Stimulated activated CD4-positive, alpha-beta T cell treated with anti-CD3 and anti-CD28 coated beads, Interleukin-4, amount 100 ng/mL, for 48 hours (primary cell): ENCODE measurements at places on chromosomes 5 and 9.

- DNase-seq, result no peak
Measured at GRCh38 chr9:132755096-132755495, 84.8 kb downstream of the GTF3C4 start.

DNA sequence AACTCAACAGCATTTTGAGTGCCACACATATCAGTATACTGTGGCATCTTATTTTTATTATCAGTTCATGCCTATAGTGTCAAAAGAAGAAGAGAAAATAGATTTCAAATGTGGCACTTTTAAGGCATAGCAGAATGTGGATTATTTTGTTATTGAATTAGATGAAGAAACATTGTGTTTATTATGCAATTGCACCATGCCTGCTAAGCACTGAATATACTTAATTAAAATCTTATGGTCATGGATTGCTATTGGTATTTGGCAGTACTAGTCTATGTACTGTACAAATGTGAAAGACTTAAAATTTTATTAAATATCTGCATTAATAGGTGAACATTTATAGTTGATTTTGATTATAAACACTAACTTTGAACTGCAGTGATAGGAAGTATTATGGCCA, 128.8 kb downstream of the FER start:
- DNase-seq, result no peak

- DNase-seq, result peak; percentile 21
Measured at GRCh38 chr5:157116483-157116954, 7.7 kb upstream of the HAVCR2 start.

GRCh38 chr5:92980491-92980890, 600.5 kb downstream of the NR2F1-AS1 start:
- no peak for DNase-seq

DNA sequence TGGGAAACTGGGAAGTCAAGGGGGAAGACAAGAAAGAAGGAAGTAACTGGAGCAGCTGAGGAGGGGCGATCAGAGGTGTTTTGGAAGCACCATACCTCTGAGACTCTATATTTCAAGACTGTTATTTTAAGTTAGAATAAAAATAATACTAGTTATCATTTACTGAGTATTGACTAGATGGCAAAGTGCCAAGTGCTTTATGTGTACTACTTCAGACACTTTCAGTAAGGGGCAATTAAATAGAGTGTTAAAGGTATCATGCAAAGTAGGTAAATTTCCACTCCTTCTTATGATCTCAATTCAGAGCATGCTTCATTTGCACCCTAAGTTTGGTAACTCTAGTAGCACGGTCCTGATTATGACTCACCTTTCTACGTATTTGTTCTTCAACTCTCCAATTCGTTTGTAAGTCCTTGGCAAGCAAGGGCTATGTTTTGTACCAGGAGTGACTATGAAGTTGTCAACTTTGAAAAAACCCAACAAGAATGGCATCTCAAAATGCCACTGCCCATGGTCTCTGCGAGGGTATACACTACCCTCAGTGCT, 152.4 kb upstream of the RAPGEF1 start:
- no peak for DNase-seq
